LoVo (cell line): ENCODE measurements at places on chromosomes 2 and 18.

GRCh38 chr2:217510771-217511291 lies 492.0 kb downstream of the TNS1 start:
- DNase-seq: peak; percentile 64

- no peak for DNase-seq
These were observed 1243.1 kb upstream of the NXPH2 start for GRCh38 chr2:140023291-140023690.

DNA sequence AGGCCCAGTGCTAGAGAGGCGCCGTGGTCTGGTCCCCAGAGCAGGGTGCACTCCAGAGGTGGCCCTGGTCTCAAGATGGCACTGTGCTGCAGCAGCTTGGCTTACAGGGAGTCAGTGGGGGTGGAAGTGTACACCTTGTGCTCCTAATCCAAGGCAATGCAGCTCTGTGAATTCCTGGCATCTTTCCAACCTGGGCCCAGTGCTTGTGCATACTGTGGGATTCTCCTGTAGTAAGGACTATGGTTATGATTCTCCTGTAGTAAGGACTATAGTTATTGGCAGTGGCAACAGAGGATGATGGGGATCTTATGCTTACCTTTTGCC lies 616.7 kb upstream of the REG3G start:
- DNase-seq: no peak

DNA sequence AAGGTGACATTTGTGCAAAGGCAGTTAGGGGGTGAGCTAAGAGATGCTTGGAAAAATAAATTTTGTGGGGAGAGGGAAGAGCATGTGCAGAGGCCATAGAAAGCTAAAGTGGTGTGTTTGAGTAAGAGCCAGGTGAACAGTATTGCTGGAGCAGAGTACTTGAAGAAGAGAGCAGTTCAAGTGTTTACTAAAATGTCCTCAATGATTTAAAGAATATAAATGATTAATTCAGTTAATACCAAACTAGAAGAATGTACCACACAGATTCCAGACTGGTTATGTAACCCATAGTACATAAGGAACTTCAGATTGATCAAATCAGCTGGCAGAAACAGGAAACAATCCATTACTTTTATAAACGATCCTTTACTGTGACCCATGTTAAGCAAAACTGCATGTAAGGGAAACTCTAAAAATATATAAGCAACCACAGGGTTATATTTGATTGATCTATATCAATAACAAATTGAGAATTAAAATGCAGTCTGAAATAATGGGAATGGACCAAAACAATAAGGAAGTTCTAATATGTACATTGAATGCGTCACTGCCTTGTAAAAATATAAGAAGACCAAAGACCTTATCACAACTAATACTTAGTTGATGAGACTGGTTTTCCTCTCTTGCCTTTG lies 76.9 kb downstream of the LDAH start:
- DNase-seq: no peak

DNA sequence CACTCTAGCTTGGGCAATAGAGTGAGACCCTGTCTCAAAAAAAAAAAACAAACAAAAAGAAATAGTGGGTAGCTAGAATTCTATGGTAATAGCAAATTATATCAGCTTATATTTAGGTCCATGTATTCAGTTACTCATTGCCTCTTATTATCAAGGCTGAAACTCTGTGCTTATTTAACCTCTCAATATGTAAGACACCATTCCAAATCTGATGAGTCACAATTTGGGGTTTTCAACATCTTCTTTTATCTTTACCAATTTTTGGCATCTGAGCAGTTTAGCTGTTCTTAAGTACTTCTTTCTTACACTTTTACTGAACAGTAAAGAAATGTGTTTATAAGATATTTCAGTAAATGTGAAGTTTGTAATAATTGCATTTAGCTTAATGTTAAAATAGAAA lies 69.3 kb downstream of the TTC27 start:
- no peak for DNase-seq
